ENCODE measurements at places on chromosomes 3 and 15.

DNA sequence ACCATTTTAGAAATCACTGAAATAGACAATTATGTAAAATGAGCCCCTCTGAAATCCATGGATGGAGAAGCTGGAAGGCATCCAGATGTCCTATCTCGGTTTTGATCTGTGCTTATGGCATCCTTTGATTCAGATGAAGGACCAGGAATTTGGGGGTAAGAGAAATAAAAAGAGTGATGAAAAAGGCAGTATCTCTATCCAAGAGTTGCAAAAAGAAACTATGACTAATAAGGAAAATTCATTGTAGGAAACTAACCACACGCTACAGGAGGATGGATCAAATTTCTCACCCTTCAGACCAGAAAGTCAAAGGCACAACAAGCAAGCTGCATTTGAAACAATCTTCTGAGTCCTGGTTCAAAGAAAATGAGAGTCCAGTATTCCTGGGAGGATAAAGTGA lies 34.8 kb downstream of the SRGAP3 start:
- DNase-seq: no peak

DNA sequence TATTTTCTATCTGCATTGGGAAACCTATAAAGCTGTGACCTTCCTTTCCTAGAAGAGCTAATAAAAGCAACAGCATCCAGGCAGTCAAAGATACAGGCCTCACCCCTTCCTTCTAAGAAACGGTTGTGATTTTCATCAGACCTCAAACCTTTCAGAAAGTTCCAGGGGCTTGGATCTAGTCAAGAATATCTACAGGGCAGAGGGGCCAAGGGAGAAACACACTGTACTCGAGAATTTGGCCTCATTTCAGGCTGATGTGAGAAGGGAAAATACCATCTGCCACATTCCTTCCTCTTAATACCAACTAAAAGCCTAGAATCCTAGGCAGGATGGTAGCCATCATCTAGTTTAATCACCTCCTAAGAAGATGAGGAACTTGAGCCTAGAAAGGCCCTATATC lies 24.5 kb upstream of the BCL6 start:
- DNase-seq: no peak

GRCh38 chr3:197293605-197294237 lies 4.7 kb downstream of the DLG1 start:
- no peak for DNase-seq

DNA sequence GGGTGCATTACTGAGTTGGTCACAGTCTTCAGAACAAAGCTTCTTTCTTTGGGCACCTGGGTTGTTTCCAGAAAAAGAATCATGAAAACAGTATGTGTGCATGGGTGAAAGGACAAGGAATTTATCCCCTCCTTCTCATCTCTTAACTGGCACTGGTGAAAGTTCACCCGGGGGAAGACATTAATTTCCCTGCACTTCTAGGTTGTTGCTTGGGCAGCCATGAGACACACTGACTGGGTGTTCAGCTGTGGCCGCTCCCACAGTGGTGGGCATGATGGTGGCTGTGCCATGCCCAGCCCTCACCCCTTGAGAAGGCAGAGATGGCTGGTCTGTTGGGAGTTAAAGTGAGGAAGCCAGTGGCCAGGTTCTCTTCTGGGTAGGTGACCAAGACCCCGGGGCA lies 16.6 kb upstream of the KY start:
- no peak for DNase-seq

- DNase-seq: no peak
Observed at GRCh38 chr3:105826778-105827634, 41.8 kb downstream of the CBLB start.

- no peak for DNase-seq
Observed at GRCh38 chr3:146241523-146242240, 9.2 kb downstream of the PLSCR4 start.

- DNase-seq: no peak
Observed at GRCh38 chr3:791442-791841, 301.4 kb upstream of the CNTN6 start.

- DNase-seq: no peak
Observed at GRCh38 chr3:113157408-113158030, 53.8 kb upstream of the BOC start.

- DNase-seq: no peak
Observed at GRCh38 chr3:129703913-129704312, 97.4 kb upstream of the PLXND1 start.

DNA sequence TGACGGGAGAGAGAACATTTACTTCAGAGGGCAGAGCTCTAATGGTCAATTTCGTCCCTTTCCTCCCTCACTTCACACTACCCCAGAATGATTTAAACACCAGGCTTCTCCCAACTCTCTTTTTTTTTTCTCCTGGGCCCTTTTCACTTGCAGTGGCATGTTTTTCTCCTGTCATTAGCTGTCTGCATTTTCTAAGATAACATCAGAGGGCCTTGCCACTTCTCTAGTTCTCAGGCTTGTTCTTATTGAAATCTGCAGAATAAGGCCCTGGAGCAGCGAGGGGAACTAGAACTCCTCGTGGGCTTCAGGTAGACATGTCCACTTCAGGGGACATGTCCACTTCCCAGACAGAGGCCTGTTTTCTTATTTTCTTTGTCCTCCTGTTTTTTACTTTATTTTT lies 514.4 kb upstream of the TBL1XR1 start:
- no peak for DNase-seq
